ENCODE measurements at places on chromosomes 7 and 10.

DNA sequence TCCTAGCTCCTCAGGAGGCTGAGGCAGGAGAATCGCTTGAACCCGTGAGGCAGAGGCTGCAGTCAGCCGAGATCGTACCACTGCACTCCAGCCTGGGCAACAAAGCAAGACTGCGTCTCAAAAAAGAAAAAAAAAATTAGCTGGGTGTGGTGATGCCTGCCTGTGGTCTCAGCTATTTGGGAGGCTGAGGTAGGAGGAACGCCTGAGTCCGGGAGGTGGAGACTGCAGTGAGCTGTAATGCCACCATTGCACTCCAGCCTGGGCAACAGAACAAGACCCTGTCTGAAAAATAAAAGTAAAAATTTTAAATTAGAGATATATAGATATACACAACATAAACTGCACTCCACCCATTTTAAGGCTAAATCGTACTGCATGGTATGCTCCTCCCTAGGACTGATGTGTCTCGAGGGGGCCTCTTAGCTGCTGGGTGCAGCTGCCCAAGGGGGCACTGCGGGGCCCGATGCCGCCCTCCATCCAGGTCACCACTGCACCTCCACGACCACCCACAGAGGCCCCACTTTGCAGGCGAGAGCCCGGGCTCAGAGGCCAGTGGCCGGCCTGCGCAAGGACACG is 40.9 kb upstream of the FOXK1 start:
- DNase-seq = no peak

GRCh38 chr10:97072851-97073665 is 112.7 kb downstream of the SLIT1 start:
- DNase-seq = peak; percentile 60

DNA sequence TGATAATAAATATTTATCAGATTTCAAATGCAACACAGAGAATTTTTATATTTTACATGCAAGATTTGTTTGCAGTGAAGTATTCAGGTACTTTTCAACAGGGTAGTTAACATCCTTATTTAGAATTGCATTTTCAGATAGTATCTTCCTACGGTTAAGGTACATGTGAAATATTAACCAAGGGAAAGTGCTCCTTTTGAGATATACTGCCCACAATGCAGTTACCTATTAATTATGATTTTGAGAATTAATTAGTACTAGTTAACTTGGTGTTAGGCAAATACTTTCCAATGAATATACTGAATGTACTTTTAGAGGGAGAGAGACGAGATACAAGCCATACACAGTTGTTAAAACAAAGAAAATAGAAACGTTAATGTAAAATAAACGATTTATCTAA is 206.2 kb upstream of the YAE1 start:
- DNase-seq = no peak

GRCh38 chr10:24010436-24010970 is 198.4 kb upstream of the KIAA1217 start:
- no peak for DNase-seq

DNA sequence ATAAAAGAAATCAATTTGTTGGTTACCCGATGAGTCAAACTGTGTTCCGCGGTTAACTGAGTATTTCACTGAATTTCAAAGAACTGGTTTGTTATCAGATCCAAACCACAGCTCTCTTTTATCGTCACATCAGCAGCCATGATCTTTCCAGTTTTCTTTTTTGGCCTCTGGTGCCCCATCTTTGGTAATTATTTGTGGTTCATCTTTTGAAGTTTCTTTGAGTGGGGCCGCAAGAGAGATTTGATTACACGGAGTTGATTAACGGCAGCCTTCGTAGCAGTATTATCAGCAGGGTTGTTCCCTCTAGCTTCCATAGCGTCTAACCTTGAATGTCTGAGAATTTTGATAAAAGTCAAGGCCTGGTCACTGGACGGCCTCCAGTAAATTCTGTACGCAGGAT is 154.9 kb upstream of the TNRC18 start:
- DNase-seq = no peak

GRCh38 chr7:87359366-87359765 is 13.9 kb downstream of the CROT start:
- no peak for DNase-seq

GRCh38 chr10:63434866-63435854 is 30.6 kb downstream of the JMJD1C start:
- DNase-seq = no peak

DNA sequence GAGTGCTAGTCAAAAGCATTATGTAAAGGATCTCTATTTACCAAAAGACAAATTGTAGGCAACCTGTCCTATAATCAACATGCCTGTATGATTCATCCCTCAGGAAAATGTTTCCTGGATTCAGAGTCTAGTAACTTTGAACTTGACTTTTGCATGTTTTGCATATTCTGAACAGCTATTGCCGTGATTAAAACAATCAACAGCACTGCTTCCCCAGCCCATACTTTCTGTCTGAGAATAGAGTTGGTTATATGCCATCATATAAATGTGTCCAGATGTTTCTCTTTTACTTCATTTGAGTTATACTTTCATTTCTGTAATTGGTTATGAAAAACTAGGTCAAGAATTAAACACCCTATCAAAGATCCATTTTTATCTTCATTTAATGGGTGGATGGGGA is 83.5 kb downstream of the ZMYND11 start:
- DNase-seq = no peak

DNA sequence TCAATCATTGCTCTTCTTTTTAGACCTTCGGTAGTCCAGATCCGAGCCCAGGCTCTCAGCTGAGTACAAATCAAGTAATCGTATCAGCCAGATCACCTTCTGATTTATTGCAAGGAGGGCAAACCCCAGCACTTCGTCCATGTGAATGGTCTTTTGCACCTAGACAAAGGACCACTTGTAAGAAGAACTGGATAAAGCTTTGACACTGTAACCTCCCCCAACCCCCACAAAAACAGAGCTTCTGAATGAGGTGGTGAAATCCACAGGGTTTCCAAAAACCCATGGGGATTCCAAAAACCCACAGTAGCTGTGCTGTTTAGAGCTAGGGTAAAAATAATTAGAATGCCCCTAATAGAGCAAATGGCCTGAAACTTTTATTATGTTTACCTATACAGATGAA is 148.8 kb upstream of the ODAD2 start:
- no peak for DNase-seq

DNA sequence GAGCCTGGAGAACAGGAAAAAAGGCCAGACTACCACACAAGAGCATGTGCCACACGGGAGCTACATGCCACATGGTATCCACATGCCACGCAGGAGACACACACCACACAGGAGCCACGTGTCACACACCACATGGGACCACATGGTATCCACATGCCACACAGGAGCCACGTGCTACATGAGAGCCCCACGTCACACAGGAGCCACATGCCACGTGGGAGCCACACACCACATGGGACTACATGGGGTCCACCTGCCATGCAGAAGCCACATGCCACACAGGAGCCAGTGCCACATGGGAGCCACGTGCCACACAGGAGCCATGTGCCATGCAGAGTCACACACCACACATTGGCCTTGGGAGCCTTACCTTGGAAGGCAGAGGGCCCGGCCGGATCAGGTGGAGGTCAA is 244.4 kb upstream of the PPP2R2D start:
- DNase-seq = no peak

DNA sequence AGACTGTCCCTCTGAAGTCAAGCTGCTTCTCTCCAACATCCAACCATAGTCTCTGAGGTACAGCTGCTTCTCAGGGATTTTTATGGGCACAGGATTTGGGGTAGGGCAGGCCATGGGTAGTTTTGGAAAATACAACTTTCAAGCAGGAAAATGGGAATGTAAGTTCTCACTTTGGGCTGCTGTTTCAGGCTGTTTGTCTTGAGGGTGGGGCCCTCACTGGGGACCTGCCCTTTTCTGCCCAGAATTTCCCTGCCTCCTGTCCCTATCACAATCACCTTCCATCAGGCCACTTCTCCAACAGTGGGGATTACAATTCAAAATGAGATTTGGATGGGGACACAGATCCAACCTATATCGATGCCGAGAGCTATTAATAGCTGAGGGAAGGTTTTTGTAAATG is 24.5 kb downstream of the SSMEM1 start:
- DNase-seq = no peak

DNA sequence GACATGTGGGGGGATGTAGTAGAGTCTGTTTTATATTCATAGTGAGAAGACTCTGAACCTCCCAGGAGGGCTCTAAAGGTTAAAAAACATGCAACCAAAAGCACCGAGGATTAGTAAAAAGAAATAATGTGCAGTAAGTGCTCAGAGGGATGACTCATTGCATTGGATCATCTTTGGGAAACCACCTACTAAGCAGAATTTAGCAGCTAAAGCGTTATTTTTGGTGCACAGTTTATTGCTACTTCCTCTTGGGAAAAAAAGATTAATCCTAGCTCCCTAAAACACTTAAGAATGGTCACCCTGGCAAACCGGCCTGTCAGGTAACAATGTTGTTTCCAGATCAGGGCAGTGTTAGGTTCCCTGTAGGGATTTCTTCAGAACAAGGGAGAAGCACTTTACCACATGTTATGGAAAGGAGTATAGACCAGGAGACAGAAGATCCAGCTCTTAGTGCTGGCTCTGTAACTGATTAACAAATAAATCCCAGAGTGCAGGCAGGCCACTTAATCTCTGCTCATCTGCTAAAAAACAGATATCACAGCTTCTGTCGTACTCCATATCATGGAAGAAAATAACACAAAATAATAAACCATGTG is 44.8 kb upstream of the FAM133B start:
- DNase-seq = no peak

DNA sequence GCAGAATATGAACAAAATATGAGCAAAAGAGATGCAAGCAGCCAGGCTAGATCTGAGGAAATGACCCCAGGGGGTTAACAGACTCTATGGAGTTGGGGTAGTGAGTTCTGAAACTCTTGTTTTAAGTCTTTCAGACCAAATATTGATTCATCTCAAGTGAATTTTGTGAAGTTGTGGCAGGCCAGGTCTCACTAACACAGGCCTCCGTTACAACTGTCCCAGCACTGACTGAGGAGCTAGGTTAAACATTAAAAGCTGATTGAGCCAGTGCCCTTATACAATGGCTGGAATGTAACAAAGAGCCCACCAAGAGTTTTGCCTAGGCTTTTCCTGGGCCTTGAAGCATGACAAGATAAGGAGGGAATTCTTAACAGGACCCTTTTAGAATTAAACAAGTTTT is 192.3 kb upstream of the STK17A start:
- DNase-seq = no peak

DNA sequence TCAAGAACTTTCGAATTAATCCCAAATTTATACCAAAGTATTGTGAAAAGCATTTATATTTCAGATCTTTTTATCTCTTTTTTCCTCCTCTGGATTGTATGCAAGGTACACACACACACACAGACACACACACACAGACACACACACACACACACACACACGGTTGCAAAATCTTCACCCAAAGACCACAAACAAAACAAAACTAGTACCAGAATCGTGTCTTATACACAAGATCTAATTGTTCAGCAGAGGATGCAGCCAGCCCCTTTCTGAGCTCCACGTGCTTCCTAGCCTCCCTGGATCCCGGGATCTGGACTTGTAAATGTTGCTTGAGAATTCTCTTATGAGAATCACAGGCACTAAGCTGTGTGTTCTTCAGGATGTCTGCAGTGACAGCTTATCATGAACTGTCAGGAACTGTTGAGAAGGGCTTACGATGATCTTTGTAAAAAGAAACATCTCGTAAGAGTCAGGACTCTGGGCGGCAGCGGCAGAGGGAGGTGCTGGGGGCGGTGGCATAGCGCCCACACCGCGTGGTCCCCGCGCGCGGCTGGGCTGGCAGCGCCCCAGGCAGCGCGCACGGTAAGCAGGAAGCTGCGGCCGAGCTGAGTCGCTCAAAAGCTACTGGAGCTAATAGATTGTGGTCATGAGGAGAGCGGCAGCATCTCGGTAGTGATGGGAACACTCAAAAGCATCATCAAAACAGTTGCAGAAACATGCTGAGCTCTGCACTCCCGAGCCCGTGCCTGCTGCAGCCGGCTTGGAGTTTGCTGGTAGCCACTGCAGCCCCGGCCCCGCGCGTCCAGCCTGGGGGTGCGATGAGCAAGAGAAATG is 277.6 kb downstream of the GATA3 start:
- DNase-seq = peak; percentile 82

- DNase-seq = no peak
Observed at GRCh38 chr10:70293169-70293843, 9.5 kb upstream of the NPFFR1 start.

DNA sequence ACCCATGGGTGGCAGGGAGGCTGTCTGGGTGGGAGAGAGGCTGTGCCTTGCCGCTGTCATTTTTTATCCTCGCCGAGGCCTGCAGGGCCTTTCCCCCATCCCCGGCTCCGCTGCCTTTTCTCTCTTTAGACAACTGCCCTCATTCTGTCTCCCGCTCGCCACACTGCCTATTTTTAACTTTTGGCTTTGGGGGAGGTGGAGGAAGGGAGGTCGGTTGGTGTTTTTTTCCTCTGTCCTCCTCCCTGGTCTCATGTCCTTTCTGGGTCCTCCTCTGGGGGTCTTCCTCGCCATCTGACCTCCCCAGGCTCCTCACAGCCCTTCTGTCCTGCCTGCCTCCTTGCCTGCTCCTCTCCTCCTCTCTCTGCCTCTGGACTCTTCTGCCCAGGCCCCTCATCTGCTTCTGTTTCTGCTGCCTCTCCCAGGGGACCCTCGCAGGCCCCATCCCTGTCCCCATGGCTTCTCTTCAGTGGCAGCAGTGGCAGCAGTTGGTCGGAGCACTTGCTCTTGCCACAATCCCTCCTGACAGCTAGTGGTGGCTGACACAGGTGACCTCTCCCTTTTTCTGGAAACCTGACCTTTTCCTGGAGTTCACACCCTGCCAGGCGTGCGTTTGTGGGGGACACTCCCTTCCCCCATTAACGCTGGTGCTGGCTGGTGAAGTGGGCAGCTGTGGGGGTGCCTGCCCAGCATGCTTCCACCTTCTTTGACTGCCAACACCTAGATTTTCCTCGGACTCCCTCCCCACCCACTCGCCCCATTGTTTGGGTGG is 19.5 kb upstream of the PCBD1 start:
- no peak for DNase-seq

All from activated CD4-positive, alpha-beta T cell treated with anti-CD3 and anti-CD28 coated beads for 1 hour (primary cell).